CD8-positive, alpha-beta T cell (primary cell): ENCODE measurements at places on chromosomes 4 and X.
A peak's percentile ranks its signal among the peaks of the same experiment; 100 is the strongest.

DNA sequence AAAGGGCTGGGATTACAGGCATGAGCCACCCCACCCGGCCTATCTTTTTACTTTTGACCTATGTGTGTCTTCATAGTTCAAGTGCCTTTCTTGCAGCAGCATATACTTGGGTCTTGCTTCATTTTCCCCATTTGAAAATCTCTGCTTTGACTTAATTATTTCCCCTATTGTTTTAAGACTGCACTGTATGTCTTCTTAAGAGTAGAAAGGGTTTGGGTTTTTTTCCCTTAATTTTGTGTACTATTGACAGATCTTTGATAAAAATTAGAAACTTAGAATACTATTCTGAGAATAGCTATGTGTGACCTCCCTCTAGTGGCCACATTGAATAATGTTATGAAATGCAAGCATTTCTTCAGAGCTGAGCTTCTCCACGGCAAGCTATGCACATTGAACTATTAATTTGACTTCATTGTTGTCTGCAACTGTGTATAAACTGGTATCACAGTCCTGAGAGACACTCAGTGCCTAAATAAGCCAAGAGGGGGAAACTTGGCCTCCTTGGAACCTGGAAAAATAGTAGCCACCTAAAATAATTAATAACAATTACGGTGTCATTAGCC lies 8.7 kb upstream of the SLC25A4 start:
- no peak for DNase-seq

DNA sequence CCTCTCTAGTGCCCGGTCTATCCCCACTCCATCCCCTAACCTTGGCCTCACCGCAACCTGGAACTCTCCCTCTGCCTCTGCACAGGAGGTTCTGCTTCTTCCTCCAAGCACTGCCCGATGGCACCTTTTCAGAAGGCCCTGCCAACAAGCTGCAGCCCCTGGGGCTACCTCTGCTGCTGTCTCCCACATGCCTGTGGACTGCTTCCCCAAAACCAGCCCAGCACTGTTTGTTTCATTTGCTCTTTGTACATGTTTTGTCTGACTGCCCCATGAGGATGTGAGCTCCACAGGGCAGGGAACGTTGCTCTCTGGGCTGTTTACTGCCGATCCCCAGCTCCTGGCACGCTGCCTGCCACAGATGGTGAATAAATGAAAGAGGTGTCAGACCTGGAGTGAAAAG lies 85.4 kb downstream of the INTS6L start:
- no peak for DNase-seq

- DNase-seq = no peak
Measured at GRCh38 chrX:130702867-130703707, 199.9 kb downstream of the ENOX2 start.

DNA sequence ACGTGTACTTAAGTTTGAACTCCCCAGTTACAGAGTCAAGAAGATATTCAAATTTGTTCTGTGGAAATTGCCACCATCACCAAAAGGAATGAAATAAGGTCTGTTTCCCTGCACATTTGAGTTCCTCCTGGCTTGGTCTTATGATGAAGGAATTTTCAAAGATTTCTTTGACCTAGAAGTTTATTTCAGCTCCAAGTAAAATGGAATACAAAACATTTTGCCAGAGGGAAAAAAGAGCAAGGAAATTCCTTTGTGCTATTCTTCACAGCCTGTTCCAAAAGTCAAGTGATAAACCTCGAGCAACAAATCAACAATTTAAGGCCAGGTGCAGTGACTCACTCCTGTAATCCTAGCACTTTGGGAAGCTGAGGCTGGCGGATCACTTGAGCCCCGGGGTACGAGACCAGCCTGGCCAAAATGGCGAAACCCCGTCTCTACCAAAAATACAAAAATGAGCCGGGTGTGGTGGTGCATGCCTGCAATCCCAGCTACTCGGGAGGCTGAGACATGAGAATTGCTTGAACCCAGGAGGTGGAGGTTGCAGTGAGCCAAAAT lies 3.4 kb downstream of the NKRF start:
- no peak for DNase-seq

DNA sequence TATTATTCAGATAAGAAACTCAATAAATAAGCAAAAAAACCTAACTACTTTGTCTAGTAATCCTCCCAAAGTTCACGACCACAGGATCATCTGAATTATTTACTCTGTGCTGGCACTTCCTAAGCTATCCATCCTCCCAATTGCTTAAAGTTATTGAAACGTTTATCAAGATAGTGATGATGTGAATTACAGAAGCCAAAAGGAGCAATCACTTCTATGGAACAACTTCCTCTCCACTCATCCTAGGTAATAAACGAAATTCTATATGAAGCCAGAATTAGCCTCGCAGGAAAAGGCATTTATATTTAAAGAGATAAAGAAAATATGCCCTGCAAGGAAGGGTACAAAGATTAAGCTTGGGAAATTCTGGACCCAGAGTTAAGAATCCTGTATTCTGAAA lies 475.4 kb downstream of the NLGN4X start:
- no peak for DNase-seq

DNA sequence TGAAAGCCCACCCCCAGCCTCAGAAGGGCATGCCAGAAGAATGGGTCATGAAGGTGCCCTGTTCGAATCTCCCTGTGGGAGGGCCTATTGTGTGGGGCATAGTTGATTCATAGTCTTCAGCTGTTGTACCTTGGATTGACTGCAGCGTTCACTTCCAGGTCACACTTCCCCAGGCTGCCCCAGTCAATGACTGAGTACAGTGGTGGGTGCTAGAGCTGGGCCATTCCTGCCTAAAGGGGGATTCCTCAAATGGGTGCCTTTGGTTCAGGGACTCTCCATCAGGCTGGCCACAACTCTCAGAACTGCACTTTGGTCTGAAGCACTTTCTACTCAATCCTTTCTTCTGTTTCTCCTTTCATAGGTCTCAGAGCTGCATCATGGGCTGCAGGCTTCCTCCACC lies 35.0 kb upstream of the RASGEF1B start:
- no peak for DNase-seq

DNA sequence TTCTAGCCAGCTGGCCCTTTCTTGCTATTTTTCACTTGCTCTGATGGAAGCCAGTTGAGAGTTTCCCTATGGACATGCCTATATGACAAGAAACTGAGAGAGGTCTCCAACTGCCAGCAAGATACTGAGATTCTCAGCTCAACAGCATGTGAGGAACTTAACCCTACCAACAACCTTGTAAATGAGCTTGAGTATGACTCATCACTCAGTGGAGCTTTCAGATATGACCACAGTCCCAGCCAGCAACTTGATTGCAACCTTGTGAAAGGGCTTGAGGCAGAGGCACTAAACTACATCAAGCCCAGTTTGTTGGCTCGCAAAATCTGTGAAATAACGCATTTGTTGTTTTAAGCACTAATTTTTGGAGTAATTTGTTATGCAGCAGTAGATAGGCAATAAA lies 175.8 kb downstream of the COMMD8 start:
- DNase-seq = no peak

GRCh38 chr4:80073473-80074008 lies 512 bp upstream of the ANTXR2 start:
- DNase-seq = peak; percentile 33

DNA sequence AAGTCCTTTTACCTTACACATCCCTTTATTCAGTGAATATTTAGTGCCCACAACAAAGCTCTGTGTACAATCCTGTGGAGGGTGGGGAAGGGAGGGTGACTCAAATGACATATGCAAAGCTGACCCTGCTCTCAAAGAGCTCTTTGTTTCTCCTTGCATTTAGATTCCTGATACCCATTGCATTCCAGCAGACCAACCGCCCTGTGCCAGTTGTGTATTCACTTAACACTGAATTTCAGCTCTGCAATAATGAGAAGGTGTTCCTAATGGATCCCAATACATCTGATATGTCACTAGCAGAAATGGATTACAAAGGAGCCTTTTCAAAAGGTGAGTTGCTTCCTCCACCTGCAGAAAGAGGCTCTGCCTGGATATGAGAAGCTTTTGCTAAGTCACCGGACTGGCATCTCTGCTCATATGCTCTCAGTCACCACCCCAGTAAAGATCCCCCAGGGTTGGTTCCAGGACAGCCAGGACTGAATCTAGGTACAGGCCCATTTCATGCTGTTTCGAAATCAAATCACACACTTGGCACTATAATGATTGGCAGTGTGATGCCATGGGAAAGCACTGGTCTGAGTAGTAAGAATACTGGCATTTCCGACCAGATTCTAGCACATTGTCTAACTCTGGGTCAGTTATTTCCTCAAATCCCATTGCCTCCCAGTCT lies 17.1 kb upstream of the ANXA3 start:
- DNase-seq = no peak

GRCh38 chr4:73810191-73810590 lies 26.3 kb upstream of the CXCL6 start:
- no peak for DNase-seq

DNA sequence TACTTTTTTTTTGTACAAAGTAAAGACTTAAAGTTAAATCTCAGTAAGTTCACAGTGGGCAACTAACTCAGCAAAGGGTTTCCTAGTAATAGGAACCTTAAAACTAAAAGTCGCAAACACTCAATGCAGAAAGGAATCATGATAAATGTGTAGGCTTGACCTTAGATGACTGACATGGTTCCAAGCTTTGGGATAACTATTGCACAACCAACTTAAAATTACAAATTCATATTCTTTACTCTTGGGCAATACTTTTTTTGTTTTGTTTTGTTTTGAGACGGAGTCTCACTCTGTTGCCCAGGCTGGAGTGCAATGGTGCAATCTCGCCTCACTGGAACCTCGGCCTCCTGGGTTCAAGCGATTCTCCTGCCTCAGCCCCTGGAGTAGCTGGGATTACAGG lies 8.2 kb downstream of the ELOVL6 start:
- no peak for DNase-seq

- no peak for DNase-seq
Measured at GRCh38 chr4:117010671-117011070, 74.7 kb downstream of the TRAM1L1 start.

DNA sequence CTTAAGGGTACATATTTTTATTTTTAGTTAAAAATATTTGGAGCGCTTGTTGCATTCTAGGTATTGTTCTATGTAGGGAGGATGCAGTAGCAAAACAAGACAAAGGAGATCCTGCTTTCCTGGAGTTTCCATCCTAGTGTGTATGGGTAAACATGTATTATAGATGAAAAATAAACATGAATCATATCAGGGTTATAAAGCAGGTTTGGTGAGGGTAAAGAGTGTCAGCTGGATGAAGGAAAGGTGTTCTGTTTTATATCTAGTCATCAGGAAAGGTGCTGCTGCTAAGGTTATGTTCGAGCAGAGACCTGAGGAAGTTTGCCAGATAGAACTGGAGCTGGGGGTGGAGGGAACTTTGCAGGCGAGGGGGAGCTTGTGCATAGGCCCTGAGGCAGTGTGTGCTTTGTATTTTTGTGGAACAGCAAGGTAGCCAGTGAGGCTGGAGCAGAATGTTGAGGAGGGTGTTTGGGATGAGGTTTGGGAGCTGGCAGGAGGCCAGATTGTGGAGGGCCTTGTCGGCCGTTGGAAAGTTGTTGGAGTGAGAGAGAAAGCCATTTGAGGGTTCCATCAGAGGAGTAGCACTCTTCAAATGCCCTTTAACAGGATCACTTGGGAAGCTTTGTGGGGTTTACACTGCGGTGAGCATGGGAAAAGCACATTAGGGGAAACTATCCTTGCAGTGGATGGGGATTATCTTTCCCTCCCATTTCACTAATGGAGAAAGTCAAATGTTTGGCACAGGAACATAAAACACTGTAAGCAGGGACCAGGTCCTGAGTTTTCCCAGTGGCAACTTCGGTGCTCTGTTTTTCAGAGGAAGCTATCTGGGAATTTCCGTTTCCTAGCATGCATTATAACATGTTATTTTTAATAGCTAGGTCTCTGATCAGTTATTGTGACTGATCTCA lies 35.9 kb downstream of the AFF1 start:
- DNase-seq = no peak

DNA sequence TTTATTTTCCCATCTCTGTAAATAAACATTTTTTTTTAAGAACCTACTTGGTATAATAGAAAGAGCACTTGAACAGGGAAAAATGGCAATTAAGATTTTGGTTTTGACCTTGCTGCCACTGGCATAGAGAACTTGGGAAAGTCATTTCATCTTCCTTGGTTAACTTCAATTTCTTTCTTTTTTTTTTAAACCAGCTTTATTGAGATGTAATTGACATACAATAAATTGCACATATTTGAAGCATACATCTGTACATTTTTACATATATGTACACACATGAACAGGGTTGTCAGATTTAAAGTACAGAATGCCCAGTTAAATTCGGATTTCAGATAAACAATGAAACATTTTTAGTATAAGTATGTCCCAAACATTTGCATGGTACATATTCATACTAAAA lies 103.0 kb upstream of the RAPGEF2 start:
- DNase-seq = no peak

DNA sequence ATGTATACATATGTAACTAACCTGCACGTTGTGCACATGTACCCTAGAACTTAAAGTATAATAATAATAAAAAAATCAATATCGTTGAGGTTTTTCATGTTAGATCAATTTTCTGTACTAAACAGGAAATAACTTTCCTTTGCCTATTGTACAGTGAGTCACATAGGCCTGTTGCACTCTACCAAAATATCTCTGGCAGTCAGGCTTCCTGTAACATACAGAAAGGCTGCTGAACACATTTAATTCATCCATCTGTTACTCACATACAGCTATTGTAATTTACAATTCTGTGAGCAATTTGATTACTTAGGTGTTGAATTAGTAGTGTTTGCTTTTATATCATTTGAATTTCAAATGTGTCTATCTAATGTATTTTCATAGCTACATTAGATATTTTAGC lies 427.8 kb downstream of the TMA16 start:
- no peak for DNase-seq

- DNase-seq = no peak
Measured at GRCh38 chr4:116724249-116724648, 361.1 kb downstream of the TRAM1L1 start.

DNA sequence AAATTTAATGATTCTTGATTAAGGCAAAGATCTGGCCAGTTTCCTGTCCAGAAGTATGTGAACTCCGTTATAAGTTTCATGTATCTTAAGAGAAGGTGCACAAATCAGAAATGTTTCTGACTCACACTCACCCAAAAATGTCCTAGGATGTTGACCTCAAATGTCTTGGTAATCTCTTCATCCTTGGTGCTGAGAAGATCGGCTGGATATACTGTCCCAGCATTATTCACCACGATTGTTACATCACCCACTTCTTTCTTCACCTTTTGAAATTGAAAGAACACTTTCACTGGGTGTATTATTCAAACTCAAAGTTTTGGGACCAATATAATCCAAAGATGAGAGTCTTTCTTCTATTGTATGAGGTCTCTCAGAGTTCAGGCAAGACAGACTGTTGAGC lies 5.7 kb downstream of the HSD17B13 start:
- DNase-seq = no peak

DNA sequence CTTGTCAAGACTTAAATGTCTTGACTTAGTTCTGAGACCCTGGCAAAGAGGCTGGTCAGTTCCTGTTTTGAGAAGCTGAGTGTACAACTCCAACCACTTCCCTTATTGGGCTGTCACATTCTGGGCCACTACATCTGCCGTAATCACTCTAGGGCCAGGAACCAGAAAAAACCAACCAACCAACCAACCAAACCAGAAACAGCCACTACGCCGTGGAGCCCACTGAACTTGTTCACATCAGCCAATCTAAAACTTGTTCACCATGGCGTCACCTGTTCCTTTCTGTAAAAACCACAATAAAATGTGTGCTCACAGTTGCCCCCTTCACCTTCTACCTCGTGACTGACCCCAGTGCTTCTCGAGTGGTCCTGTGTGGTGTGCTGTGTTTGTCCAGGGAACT lies 107.3 kb downstream of the JADE1 start:
- DNase-seq = peak; percentile 32

GRCh38 chr4:183260491-183261151 lies 59.5 kb downstream of the CLDN22 start:
- DNase-seq = no peak

GRCh38 chrX:71671043-71671780 lies 3.9 kb downstream of the LOC101059915 start:
- no peak for DNase-seq

GRCh38 chr4:165152527-165152926 lies 39.9 kb upstream of the TMEM192 start:
- no peak for DNase-seq
